AML-193 (cell line): ENCODE measurements at places on chromosomes 3 and 15.

DNA sequence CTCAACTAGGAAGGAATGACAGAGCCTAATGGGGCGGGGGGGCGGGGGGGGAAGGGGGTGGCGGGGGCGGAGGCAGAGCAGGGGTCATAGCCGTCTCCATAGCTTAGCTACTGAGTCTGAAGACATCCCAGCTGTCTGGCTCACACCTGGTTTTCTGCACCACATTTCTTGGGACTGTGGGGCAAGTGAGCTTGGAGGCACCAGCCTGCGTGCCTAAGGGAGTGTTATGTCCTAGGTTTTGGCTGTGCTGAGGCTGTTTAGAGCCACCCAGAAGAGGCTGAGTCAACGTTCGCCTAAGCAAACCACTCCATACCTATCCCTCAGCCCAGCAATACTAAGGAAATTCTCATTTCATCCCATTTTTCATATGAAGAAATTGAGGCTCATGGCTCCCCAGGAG, 1.4 kb downstream of the IL17RD start:
- DNase-seq: no peak

DNA sequence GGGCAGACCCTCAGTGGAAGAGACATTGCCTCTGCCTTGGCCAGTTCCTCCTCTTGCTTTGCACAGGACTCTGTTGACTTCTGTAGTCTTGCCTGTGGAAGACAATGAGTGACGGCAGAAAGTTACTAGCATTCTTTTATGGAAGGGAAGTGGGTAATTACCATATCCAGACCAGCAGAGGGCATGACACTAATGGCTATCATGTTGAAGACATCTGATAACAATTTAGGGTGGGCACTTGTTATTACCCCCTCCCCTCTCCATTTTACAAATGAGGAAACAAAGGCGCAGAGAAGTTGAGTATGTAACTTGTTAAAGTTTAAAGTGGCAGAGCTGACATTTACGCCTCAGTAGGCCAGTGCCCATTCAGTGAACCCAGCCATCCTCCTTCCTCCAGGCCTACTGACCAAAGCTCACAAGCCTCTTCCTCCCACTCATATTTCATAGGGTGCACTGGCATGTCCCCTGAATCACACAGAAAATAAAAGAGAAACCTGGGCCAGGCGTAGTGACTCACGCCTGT, 48.2 kb upstream of the FMN1 start:
- DNase-seq: no peak

DNA sequence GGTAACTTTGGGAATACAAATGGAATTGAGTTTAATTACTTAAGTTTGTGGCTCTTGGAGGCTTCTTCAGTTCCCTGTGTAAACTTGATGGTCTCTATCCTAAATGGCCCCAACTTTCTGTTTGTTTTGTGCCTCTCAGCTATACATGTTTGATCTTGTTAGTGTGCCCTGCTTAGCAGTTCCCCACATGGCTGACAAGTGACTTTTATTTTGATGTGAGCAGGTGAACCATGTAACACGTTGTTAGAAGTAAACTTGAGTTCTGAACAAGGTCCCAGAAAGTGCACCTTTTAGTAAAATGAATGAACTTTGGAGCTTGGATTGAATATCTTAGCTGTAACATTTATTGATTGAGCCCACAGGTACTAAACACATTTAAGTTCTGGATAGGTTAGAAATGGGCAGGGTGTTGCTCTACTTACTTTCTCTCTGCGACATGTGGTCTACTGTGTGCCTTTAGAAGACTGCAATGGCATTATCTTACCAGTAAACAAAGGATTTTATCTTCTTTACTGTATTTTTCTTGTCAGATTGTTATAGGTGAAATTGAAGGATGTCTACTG, 4.5 kb downstream of the LSM3 start:
- no peak for DNase-seq

- no peak for DNase-seq
Observed at GRCh38 chr3:185539934-185540333, 12.5 kb downstream of the LIPH start.
